ENCODE measurements at places on chromosomes 7 and 10. TPM values are rescaled to one million over a fixed set of nuclear protein-coding genes. Genes with fewer than 3 reads are reported as not detected.

EN2 gene
- not detected for polyA plus RNA-seq

PTF1A gene
- not detected for polyA plus RNA-seq

TFR2 gene
- 0.79 TPM for polyA plus RNA-seq

HELLS gene
- 5.3 TPM for polyA plus RNA-seq

ADAM12 gene
- polyA plus RNA-seq, result not detected

Data from naive thymus-derived CD8-positive, alpha-beta T cell (primary cell).